Cortex of kidney (tissue), 1 donor: ENCODE measurements at places on chromosomes 5 and 9.

GRCh38 chr9:74528207-74528606, 31.1 kb downstream of the RORB start:
- no peak for DNase-seq

DNA sequence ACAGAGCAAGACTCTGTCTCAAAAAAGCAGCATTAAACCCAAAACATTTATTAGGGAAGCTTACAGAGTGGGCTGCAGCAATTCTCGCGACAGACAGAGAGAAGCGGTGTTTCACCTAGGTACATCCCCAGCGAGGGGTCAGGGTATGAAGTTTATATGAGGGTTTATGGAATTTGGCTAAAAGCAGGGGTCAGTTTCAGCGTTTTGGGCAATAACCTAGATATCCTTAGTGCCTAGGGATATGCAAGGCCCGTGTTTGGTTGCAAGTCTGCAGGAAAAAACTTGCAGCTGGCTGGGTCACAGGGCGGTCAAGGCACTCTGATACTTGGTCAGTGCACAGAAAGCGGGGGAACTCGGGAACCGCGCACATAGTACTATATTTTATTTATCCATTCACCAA, 649 bp upstream of the GLE1 start:
- DNase-seq: no peak

- DNase-seq: no peak
Measured at GRCh38 chr9:7601739-7602138, 197.8 kb downstream of the DMAC1 start.

- DNase-seq: no peak
Measured at GRCh38 chr9:2413160-2413805, 208.3 kb upstream of the VLDLR start.
